ENCODE measurements at places on chromosomes 3 and 15.

DNA sequence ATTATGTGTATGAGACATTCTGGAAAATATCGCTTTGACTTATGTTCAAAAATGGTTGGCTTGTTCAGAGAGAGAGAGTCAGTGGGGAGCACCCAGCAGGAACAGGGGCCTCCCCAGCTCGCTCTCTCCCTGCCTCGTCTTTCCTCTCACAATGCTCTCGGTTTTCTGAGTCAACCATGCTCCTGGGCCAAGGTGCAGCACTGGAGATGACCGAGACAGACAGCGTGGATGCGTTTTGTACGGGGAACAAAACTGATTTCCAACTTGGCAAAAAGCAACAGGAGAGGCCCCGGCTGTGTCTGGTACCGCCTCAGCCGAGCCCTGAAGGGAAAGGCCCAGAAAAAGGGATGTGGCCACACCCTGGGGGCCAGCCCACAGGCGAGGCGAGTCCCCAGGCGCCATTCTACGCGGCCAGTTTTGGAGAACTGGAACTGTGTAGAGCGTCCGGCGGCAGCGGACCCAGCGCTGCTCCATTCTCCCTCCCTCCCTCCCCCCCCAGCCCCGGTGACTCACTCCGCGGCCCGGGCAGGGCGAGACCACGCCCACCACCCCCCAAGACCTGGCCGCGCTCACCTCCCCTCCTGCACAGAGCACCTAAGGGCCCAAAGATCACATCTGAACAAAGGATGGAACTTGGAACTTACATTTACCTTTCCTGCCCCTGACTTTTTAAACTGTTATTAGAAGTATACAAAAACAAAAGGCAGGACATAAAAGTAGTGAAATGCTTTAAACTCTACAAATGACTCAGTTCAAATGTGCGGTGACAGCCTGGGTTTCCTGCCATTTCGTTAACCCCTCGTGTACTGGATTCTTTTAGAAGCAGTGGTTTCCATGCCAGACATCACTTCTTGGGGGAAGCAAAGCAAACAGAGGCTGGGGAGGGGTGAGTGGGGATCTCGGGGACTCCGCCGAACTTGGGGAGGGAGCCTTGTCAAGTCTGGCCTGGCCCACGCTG lies 12.7 kb downstream of the ATP10A start:
- DNase-seq, result peak; percentile 48

DNA sequence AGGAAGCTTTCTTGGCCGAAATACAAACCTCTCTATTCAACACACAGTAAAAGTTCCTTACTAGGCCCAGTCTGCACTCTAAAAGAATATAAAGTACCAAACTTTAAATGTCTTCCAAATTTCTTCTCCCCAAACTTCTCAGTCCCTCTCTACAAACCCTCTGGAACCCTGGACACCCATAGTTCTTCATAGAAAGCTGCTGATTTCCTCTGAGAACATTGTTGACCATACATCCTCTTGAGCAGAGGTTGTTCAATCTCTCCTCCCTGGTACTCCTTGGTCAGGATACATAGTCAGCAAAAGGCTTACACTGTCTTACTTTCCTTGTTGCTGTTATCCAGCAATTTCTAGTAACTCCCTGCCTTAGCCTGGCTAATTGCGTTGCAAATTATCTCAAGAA lies 3.1 kb upstream of the ACAP2 start:
- no peak for DNase-seq

- DNase-seq, result no peak
These were observed 13.1 kb downstream of the NPTN start for GRCh38 chr15:73620078-73620477.

- DNase-seq, result no peak
These were observed 139.4 kb downstream of the FHIT start for GRCh38 chr3:61111825-61112224.

GRCh38 chr3:146142757-146143156 lies 18.2 kb downstream of the PLOD2 start:
- no peak for DNase-seq

GRCh38 chr3:38374221-38374620 lies 27.6 kb downstream of the XYLB start:
- no peak for DNase-seq

DNA sequence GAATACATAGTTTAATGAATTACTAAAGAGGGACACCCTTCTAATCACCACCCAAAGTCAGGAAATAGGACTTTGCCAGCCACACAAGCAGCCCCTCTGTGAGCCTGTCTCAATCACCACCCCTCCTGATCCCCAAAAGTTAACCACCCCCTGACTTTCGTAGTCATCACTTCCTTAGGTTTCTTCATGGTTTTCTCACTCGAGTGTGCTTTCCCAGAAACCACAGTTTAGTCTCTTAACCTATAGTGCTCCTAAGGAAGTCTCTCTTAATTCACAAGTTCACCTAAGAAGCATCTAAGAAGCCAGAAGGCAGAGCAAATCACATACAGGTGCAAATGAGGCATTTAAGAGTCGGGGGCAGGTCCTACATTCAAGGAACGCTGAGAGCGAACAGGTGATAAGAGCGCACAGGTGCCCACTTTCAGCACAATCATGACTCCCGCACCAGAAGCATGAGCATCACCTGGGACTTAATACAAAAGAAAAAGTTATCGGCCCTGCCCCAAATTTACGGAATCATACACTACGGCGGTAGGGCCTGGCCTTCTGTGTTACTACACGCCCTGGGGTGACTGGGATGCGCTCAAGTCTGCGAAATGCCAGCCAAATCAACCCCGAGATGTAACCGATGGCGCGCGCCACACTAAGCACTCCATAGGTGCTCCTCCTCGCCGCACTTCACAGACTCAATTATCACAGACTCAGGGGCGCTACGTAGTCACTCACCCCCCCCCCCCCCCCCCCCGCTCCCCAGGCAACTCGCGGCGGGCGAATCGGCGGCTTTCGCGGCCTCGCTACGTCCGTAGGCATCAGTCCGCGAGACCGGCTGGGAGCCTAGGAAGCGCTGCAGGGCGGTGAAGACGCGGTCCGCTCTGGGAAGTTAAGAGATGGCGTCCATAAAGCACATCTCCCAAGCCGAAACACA lies 815 bp downstream of the ULK4 start:
- peak; percentile 21 for DNase-seq

- no peak for DNase-seq
These were observed 53.1 kb downstream of the PHC3 start for GRCh38 chr3:170128259-170128976.

DNA sequence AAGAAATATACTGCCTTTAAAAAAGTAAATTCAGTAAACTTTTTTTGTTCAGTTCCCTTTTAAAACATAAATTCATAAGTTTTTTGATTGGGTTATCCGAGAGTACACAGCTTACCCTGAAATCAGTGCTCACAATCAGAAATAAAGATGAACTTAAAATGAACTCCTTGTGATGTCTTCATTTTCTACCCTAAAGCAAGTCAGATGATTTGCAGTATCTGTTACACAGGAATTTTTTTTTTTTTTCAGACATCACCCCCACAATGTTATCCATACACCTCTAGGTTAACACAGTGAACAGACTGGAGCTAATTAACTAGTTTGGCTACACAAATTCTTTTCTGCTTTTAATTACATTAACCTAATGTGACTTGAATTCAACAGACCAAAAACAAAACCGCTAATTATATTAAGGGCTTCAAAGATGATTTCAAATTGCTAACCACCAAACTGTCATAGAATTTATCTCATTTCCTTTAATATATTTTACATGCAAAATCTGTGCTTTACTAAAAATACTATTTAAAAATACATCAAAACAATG lies 1042.0 kb downstream of the ROBO1 start:
- no peak for DNase-seq

DNA sequence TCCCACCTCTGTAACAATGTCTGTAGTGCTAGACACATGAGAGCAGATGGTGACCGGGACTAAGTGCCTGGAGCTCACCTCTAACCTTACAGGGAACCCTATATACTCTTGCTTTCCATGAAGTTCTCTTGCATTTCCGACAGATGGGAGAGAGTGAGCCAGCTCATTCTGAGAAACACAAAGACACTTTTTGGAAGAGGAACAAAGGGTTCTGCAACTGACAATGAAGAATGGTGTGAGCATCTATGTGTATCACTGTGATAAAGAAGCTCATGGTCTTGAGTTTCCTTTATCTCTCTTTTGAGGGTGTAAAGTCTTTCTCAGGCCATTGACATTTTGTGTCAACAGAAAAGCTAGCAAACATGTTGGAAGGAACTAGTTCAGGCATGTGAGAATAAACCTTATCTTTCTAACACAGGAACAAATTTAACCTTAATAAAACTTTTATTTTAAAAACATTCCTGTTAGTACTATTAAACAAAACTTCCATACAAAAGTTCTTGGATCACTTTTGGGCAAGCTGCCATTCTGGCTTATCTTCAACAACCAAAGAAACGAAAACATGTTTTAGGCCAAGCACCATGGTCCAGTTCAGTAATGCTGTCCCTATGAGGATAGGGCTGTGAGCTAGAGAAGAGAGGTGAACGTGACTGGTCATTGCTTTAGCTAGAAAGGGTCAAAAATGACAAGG lies 142.7 kb downstream of the THRB start:
- no peak for DNase-seq

- no peak for DNase-seq
These were observed 122.4 kb downstream of the NR1D2 start for GRCh38 chr3:24067483-24067882.

DNA sequence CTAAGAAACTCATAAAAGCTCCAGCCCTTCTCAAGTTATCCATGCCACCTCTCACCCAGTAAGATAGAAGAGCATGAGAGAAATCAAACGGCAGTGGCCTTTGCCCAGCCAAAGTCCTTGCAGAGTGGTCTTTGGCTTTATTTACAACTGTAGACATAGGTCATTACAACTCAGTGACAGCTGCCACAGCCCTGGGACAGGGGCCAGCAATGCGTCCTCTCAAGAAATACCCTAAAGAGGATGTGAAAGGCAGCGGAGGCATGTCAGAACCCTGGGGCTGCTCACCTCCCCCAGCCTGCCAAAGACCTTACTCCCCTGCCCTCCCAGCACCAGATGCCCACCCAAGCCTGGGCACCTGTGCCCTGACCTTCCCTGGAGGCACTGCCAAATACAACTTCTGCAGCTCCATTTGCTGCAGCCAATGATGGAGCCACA lies 6.3 kb downstream of the ACAA1 start:
- no peak for DNase-seq

GRCh38 chr15:41890050-41890690 lies 3.7 kb downstream of the SPTBN5 start:
- no peak for DNase-seq

DNA sequence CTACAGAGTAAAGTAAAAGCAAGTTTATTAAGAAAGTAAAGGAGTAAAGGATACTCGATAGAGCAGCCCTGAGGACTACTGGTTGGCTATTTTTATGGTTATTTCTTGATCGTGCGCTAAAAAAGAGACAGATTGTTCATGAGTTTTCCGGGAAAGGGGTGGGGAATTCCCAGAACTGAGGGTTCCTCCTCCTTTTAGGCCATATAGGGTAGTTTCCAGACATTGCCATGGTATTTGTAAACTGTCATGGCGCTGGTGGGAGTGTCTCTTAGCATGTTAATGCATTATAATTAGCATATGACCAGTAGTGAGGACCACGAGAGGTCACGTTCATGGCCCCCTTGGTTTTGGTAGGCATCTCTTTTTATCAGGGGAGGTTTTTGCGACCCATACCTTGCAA lies 213.1 kb downstream of the OSBPL10 start:
- no peak for DNase-seq

DNA sequence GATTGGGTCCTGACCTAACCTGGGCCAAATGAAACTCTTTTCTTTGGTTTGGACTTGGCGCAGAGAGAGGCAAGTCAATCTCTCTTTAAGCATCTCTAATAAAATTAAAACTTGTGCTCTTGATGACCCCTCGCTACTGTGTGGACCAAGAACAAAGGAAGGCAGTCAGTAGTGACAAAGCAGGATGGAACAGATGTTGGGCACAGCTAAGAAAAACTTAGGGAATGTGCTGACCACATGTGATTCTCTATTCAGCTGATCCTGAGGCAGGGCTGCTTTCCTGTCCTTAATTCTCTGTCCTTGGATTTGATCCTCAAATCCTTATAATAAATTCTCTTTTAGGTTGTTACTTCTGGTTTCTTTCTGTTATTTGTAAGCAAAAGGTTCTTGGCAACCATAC lies 259.9 kb downstream of the ZIC1 start:
- no peak for DNase-seq

GRCh38 chr3:149332227-149332765 lies 1.1 kb downstream of the TM4SF18 start:
- DNase-seq, result no peak

- no peak for DNase-seq
These were observed 762.4 kb upstream of the DPPA4 start for GRCh38 chr3:110099711-110100110.

DNA sequence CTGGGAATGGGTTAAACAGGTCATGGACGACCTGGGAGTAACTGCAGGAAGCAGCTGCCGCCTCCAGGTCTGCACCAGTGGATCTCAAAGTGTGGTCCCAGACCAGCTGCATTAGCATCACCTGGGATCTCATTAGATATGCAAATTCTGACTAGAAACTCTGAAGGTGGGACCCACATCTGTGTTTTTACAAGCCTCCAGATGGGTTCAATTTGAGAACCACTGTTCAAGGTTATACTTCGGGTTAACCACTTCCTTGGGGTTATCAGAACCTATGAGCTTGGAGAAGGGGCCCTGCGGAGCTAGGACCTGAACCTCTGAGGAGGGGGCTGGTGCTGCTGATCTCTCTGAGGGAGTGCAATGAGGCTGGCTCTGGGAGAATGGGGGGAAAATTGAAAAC lies 324.8 kb upstream of the CTDSPL start:
- DNase-seq, result no peak

DNA sequence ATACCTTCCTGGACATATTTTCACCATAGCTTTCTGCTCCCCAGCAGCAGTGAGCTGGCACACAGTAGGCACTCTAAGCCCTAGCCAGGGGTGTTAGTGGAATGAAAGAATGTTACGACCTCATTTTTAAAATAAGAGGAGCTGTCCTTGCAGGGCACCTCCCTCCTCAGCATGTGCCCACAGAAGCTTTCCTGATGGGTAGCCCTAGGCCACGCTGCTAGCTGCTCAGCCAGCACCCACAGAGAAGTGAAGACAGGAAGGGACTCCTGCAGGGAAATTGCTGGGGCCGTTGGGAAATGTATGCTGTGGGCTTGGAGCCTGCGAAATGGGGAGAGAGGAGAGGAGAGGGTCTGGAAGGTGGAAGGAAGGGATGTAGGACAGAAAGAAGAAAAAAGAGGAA lies 87.3 kb upstream of the ANKRD34C start:
- no peak for DNase-seq

DNA sequence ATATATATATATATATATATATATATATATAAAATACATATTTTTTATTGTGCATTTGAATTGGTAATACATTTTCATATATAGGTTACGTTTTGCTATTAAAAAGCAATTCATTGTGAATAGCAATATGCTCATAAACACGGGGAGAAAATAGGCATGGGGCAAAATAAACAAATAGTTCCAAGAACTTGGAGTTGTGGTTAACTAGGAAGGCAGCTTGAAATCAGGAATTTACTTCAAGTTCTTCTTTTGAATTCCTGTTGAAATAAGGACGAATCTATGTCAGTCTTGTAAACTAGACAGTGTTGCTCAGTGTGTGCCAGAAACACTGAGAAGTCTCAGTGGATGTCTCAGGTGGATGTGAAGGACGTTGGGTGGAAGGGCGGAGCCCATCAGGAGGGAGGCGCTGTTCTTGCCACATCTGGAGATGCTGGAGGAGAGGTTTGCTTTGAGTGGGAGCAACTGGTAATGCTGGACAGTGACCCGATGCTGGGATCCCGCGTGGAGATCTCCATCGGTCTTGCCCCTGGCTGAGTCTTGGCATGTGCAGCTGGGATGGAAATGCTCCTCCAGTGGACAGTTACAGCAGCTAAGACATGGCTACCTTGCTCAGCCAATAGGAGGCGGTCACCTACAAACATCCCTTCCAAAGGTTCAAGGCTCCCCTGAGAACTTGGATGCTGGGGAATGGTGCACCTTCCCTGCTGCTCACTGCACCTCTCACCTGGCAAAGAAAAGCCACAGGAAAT lies 2.5 kb downstream of the IL16 start:
- DNase-seq, result no peak
